Activated CD4-positive, alpha-beta T cell treated with anti-CD3 and anti-CD28 coated beads, Interleukin-2, amount 10 ng/mL, durations not matched to agents 24 days and 14 days (primary cell): ENCODE measurements at places on chromosomes 11 and 22. TPM values are rescaled to one million over a fixed set of nuclear protein-coding genes. Genes with fewer than 3 reads are reported as not detected.

The FGF3 gene
- total RNA-seq = not detected in 2 replicates

DNA sequence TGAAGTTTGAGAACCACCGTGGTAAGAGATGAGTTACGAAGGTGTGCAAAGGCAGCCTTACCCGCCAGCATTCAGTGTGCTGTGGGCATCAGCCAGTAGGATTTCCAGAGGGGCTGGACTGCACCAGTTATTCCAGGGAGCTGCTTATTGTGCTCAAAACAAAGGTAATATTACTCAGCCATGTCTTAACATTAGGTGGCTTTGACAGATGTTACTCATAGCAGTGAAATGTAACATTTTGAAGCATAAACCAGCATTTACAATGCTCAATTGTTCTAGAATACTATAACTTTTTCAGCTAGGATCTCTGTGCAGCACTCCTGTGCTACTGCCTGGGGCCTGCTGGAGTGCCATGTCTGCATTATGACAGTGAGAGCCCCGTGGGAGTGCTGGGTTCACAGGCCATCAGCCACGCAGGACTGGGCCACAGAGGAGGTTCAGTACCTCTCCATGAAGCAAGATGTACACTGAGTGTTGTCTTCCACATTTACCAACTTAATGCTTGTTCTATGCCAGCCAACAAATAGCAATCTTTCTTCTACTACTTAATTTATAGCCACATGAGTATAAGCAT is 238.1 kb downstream of the CADM1 start:
- H3K27me3 ChIP-seq = peaks cover 3% of the 10 kb centered on the region
- H3K4me1 ChIP-seq = no peaks in the 10 kb centered on the region
- no peak overlapping the region for H3K27ac ChIP-seq
- no peak overlapping the region for H3K4me3 ChIP-seq
- H3K36me3 ChIP-seq = no peaks in the 10 kb centered on the region
- no peak for DNase-seq

DNA sequence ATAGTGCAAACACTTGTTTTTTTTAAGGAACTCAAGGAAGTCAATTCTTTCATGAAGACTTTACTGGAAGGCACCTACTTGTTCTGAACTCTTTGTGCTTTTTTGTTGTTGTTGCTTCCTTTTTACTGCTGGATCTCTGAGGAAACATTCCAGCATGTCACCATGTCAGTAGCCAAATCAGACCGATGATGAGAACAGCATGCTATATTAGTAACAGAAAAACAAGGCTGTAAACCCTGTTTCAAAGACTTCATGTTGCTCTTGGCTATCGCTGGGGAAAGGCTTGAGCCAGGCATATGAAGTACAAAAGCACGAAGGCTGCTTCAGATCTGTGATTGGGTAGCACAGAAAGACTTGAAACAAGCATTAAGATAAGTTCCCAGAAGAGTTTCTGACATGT is 125.6 kb upstream of the SLC5A12 start:
- H3K4me1 ChIP-seq = no peaks in the 10 kb centered on the region
- H3K36me3 ChIP-seq = no peaks in the 10 kb centered on the region
- no peaks in the 10 kb centered on the region for H3K27me3 ChIP-seq

The BAIAP2L2 gene
- total RNA-seq = 0.19 and 0.45 TPM in 2 replicates

- H3K36me3 ChIP-seq = no peaks in the 10 kb centered on the region
- H3K4me1 ChIP-seq = peaks cover 26% of the 10 kb centered on the region
- DNase-seq = peak; percentile 83
- peak overlapping the region; percentile 64 for H3K27ac ChIP-seq
These were observed 27.1 kb downstream of the TSKU start for GRCh38 chr11:76810151-76810853.

DNA sequence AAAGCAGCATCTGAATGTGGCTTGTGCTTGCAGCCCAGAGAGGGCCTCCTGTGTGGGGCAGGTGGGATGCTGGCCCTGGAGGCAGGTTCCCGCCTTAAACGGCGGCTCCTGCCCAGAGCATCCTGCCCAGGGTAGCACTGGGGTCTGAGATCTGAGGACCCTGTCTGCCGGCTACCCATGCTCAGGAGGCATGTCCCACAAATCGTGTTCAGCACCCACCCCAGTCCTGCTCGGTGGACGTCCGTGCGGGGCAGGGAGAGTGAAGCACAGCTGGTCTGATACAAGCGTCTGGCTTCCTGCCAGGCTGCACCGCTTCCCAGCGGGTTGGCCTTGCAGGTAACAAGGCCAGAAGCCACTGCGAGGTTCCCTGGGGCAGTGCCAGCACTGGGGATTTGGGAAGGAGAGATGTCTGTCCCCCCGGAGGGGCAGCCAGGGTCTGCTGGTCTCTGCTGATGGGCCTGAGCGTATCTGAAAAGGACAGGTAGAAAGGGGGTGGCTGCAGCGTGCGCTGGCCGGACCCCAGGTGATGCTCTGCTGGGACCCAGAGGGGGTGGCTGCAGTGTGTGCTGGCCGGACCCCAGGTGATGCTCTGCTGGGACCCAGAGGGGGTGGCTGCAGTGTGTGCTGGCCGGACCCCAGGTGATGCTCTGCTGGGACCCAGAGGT is 3.6 kb downstream of the TRABD start:
- H3K4me1 ChIP-seq = peaks cover 36% of the 10 kb centered on the region
- H3K27ac ChIP-seq = peak overlapping the region; percentile 98
- DNase-seq = peak; percentile 67
- peak overlapping the region; percentile 93 for H3K4me3 ChIP-seq
- peaks cover 2% of the 10 kb centered on the region for H3K27me3 ChIP-seq
- H3K36me3 ChIP-seq = peaks cover 17% of the 10 kb centered on the region

DNA sequence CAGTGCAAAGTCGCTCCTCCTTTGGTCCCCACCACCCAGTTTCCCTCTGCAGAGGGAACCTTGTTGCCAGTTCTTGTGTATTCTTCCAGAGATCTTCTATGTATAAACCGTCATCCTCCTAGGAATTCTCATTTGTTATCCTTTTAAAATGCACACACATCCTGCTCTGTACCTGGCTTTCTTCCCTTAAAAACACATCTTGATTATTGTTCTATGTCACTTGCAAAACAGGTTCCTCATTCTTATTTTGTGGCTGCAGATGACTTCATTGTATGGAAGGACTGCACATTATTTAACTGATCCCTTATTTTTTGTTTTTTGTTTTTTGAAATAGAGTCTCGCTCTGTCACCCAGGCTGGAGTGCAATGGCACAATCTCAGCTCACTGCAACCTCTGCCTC is 26.6 kb upstream of the SYT7 start:
- no peak for DNase-seq
- H3K27ac ChIP-seq = no peak overlapping the region
- no peak overlapping the region for H3K4me3 ChIP-seq
- no peaks in the 10 kb centered on the region for H3K4me1 ChIP-seq
- H3K27me3 ChIP-seq = peaks cover 6% of the 10 kb centered on the region

DNA sequence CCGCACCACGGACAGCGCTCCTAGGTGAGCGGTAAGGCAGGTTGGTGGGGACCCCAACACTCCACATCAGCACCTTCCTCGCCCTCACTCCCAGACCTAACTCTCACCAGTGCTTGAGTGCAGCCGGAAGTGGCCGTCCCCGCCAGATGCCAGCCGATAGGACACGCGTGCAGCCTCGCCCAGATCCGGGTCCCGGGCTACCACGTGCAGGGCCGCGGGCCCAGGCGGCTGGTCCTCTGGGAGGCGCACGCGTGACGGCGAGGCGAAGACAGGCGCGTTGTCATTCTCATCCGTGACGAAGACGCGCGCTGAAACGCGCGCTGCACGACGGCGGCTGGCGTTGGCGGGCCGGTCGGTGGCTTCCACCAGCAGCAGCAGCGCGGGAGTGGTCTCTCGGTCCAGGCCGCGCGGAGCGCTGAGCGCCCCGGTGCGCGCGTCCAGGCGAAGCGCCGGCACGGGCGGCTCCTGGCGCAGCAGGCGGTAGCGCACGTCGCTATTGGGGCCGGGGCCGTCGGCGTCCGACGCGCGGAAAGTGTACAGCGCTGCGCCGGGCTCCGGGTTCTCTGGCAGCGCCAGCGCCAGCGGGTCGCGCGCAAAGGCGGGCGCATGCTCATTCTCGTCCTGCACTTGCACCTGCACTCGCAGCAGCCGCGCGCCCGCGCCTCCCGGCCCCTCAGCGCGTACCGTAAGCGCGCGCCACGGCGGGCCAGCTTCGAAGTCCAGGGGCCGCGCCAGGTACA is 10.8 kb upstream of the TPP1 start:
- H3K27me3 ChIP-seq = no peaks in the 10 kb centered on the region
- H3K4me1 ChIP-seq = peaks cover 16% of the 10 kb centered on the region
- H3K27ac ChIP-seq = no peak overlapping the region
- no peaks in the 10 kb centered on the region for H3K36me3 ChIP-seq
- no peak for DNase-seq

The FAT3 gene
- total RNA-seq = not detected in 2 replicates

GRCh38 chr11:107704451-107704850 is 7.4 kb downstream of the SLN start:
- H3K27me3 ChIP-seq = peaks cover 9% of the 10 kb centered on the region
- H3K27ac ChIP-seq = no peak overlapping the region
- H3K4me1 ChIP-seq = no peaks in the 10 kb centered on the region
- H3K36me3 ChIP-seq = no peaks in the 10 kb centered on the region

- no peaks in the 10 kb centered on the region for H3K36me3 ChIP-seq
- H3K4me1 ChIP-seq = peaks cover 17% of the 10 kb centered on the region
- H3K27ac ChIP-seq = peak overlapping the region; percentile 68
- H3K27me3 ChIP-seq = no peaks in the 10 kb centered on the region
- H3K4me3 ChIP-seq = peak overlapping the region; percentile 70
- DNase-seq = peak; percentile 86
These were observed 21.4 kb upstream of the CDON start for GRCh38 chr11:126083829-126084607.

GRCh38 chr11:35862666-35863065 is 81.2 kb upstream of the LDLRAD3 start:
- H3K4me3 ChIP-seq = no peak overlapping the region
- H3K4me1 ChIP-seq = no peaks in the 10 kb centered on the region
- H3K36me3 ChIP-seq = no peaks in the 10 kb centered on the region
- H3K27ac ChIP-seq = no peak overlapping the region
- no peak for DNase-seq

The C22orf31 gene
- total RNA-seq = not detected in 2 replicates

- H3K27ac ChIP-seq = no peak overlapping the region
- no peak overlapping the region for H3K4me3 ChIP-seq
- no peaks in the 10 kb centered on the region for H3K27me3 ChIP-seq
- H3K36me3 ChIP-seq = no peaks in the 10 kb centered on the region
These were observed 331.4 kb downstream of the DLG2 start for GRCh38 chr11:85295694-85296271.

DNA sequence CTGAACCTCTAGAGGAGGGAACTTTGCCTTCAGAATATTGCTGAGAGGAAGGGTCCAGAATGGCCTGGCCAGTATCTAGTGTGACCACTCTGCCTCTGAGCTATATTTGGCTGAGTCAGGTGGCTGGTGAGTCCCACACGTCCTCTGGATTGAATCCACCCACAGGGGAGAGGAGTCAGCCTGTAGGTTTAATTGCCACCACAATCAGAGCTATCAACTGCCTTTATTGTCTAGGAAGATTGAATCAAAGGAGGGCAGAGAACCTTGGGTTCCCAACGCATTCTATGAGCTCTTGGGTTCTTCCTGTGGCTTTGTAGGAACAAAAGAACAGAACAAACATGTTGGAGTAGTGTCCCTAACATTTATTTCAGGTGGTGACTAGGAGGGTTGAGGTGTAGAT is 67.7 kb downstream of the ST3GAL4 start:
- H3K27ac ChIP-seq = no peak overlapping the region
- DNase-seq = no peak
- H3K4me1 ChIP-seq = peaks cover 9% of the 10 kb centered on the region
- H3K36me3 ChIP-seq = no peaks in the 10 kb centered on the region

The TEX12 gene
- not detected in 2 replicates for total RNA-seq

- H3K4me1 ChIP-seq = peaks cover 14% of the 10 kb centered on the region
- no peaks in the 10 kb centered on the region for H3K36me3 ChIP-seq
- peaks cover 76% of the 10 kb centered on the region for H3K27me3 ChIP-seq
- DNase-seq = no peak
- H3K27ac ChIP-seq = peak overlapping the region; percentile 31
These were observed 40.9 kb downstream of the TEAD1 start for GRCh38 chr11:12715131-12715530.

The NUCB2 gene
- 48.6 and 52.7 TPM in 2 replicates for total RNA-seq

GRCh38 chr22:39212721-39213376 is 31.9 kb downstream of the PDGFB start:
- peaks cover 33% of the 10 kb centered on the region for H3K27me3 ChIP-seq
- DNase-seq = no peak
- H3K27ac ChIP-seq = no peak overlapping the region
- no peaks in the 10 kb centered on the region for H3K36me3 ChIP-seq

- DNase-seq = no peak
- H3K27me3 ChIP-seq = peaks cover 2% of the 10 kb centered on the region
- no peak overlapping the region for H3K4me3 ChIP-seq
- H3K27ac ChIP-seq = no peak overlapping the region
- no peaks in the 10 kb centered on the region for H3K36me3 ChIP-seq
- H3K4me1 ChIP-seq = peaks cover 2% of the 10 kb centered on the region
These were observed 123.4 kb upstream of the SEZ6L start for GRCh38 chr22:26045860-26046259.

The YIF1A gene
- 108 and 119 TPM in 2 replicates for total RNA-seq

- no peak for DNase-seq
- H3K4me3 ChIP-seq = no peak overlapping the region
- no peak overlapping the region for H3K27ac ChIP-seq
- H3K4me1 ChIP-seq = no peaks in the 10 kb centered on the region
- H3K27me3 ChIP-seq = no peaks in the 10 kb centered on the region
These were observed 850.0 kb downstream of the TBC1D22A start for GRCh38 chr22:47612311-47612910.

The DDX25 gene
- 0.19 TPM in 1 of 2 replicates, not detected in the other for total RNA-seq

The BTBD10 gene
- 20.3 and 21.8 TPM in 2 replicates for total RNA-seq

The ZFP91 gene
- 57.4 and 58.3 TPM in 2 replicates for total RNA-seq

DNA sequence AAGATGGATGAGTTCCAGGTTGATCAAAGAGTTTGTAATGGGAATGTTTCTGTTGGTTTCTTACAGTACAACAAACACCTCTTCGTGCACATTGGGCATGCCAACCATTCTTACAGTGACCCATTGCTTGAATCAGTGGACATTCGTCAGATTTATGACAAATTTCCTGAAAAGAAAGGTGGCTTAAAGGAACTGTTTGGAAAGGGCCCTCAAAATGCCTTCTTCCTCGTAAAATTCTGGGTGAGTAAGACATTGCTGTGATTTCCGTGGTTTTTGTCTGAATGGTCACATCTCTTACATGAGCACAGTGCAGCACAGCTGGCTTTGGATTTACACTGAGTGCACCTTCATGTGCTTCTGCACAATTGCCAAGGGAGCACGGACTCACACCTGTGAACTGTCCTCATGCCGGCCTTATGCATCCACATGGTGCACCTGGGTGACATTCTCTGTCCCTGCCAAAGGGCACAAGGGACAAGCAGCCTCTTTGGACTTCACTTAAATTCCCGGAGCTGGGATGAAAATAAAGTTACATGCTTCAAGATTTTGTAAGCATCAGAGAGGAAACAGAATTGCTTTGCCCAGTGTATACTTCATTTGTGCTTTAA is 107.1 kb upstream of the RASSF10 start:
- H3K36me3 ChIP-seq = no peaks in the 10 kb centered on the region
- H3K27me3 ChIP-seq = peaks cover 16% of the 10 kb centered on the region
- H3K4me1 ChIP-seq = peaks cover 9% of the 10 kb centered on the region
- H3K27ac ChIP-seq = no peak overlapping the region

The UCP3 gene
- total RNA-seq = 2.9 and 3.6 TPM in 2 replicates

GRCh38 chr11:134355656-134356055 is 23.9 kb downstream of the GLB1L2 start:
- no peak overlapping the region for H3K27ac ChIP-seq
- H3K36me3 ChIP-seq = peaks cover 1% of the 10 kb centered on the region
- H3K27me3 ChIP-seq = peaks cover 7% of the 10 kb centered on the region
- H3K4me3 ChIP-seq = no peak overlapping the region

GRCh38 chr11:112966561-112966960 is 5.3 kb downstream of the NCAM1 start:
- H3K27me3 ChIP-seq = peaks cover 44% of the 10 kb centered on the region
- H3K4me1 ChIP-seq = peaks cover 7% of the 10 kb centered on the region
- H3K36me3 ChIP-seq = no peaks in the 10 kb centered on the region
- DNase-seq = no peak
- no peak overlapping the region for H3K27ac ChIP-seq
